ENCODE measurements at places on chromosomes 11 and 22.

GRCh38 chr11:73875840-73876239 lies 806 bp downstream of the COA4 start:
- DNase-seq, result no peak

GRCh38 chr22:20180640-20181039 lies 29.8 kb upstream of the CCDC188 start:
- DNase-seq, result no peak

DNA sequence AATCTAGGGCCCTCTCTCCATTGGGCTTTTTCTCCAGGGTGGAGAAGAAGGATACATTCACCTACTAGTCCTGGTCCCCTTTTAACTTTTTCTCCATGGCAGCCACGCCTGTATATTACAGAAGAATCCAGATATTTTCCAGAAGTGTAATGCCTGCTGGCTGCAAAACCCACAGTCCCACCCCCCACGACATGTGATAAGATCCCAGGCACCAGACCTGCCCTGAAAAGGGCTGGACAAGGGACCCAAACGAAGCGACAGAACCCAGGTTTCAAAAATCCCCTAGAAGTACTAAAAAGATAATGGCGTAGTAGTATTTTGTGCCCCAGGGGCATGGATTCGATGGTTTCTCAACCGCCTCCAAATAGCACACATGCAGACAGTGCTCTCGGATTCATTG lies 2.8 kb downstream of the WT1 start:
- no peak for DNase-seq

GRCh38 chr11:32586576-32587190 lies 3.1 kb downstream of the EIF3M start:
- peak; percentile 56 for DNase-seq

DNA sequence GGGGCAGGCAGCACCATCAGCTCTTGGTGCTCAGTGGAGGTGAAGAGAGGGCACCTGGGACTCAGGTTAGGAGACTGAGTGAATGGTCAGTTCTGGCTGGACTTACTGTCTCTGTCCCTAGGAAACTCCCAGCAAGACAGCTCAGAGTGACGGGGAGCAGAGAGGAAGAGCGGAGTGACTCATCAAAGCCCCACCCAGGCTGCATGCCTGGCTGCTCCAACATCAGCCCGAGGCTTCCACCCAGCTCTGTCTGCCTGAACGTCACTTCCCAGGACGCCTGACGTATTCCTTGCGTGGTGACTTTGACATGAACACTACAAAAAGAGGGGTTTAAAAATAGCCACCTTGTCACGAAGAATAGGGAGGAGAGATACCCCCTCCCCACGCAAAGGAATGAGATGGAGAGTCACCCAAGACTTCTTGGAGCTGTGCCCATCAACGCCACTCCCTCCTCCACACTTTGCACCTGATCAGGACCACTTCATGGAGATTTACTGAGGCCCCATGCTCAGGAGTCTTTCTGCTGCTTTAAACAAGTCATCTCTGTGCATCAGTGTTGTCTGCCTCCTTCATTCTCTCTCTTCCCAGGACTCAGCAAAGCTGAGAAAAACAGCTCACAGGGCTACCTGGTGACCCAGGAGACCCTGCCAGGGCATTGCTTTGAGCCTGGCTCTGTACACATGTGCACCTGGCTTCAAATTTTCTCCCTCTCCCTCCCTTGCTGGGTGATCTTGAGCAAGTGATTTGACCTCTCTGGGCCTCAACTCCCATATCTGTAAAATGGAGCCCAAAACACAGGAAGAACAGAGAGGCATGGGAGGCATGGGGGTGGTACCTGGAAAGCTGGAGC lies 83.1 kb downstream of the MN1 start:
- DNase-seq, result peak; percentile 82

- DNase-seq, result no peak
Measured at GRCh38 chr11:27357250-27357649, 5.8 kb downstream of the CCDC34 start.

DNA sequence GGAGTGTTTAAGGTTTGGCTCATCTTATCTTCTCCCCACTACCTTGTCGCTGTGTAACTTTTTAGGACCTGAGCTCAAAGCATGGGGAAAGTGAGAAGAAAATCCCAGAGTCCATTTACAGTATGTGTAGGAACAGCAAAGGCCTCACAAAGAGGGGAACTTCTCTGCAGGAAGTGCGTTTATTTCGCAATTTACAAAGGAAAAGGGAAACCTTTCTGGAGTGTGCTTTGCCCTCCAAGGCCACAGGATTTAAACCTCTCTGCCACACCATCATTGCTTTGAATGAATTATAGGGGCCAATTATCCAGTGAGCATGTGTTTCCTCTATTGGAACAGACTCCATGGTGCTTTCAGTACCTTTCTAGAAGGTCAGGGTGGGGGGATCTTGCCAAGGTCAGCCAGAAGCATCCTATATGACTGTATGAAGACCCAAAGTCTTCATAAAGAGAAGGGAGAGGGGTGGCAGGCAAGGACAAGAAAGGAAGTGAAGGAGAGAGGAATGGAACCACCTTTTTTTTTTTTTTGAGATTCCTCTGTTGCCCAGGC lies 68.1 kb upstream of the LMO2 start:
- no peak for DNase-seq

- no peak for DNase-seq
Measured at GRCh38 chr11:68581439-68581838, 102.9 kb upstream of the GAL start.

GRCh38 chr11:118670063-118670462 lies 9.4 kb downstream of the TREH start:
- DNase-seq, result no peak

DNA sequence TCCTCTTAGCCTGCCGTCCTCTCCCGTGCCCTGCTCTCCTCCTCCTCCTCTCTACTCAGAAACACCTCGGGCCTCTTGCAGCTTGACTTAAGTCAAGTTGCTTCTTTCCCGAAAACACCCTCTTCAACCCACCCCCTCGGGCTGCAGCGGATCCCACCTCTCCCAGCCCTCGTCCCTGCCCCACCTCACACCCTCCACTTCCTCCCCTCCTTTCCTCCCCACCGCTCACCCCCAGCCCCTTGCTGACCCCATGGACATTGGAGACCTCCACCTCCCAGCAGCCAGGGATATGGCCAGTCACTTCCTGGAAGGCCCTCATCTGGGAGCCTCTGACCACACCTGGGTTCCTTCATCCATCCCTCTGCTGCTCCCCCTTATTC lies 8.5 kb upstream of the CYTH4 start:
- no peak for DNase-seq

DNA sequence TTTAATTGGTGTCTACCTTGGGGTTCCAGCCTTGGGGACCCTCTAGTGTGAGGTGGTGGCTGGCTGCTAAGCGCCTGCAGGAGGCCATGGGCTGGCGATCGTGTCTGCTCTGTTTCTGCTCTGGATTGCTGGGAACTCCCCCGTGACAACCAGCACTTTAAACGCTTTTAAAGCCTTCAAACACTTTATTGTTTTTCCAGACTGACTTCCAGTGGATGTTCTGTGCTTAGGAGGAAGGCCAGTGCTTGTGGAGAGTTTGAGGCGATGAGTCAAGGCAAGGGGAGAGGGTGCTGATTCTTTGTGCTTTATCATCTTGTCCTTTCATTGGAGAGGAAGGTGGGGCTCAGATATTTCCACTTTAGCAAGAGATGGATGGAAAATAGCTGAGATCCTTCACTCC lies 81.6 kb downstream of the FLI1 start:
- no peak for DNase-seq

DNA sequence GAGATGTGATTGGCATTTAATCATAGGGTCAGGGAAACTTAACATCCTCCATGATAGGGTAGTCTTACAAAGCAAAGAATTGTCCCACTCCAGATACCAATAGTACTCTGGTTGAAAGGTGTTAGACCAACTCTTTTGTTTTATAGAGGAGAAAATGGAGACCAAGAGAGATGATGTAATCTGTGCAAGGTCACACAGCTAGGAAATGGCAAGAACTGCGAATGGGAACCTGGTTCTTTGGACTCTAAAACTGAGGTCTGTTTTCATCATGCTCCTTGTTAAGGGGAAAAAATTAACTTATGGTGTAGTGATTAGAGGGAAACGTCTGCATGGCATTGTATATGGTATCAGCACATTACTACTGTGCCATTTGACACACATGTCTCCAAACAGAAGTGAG lies 171.1 kb downstream of the COMMD9 start:
- no peak for DNase-seq

DNA sequence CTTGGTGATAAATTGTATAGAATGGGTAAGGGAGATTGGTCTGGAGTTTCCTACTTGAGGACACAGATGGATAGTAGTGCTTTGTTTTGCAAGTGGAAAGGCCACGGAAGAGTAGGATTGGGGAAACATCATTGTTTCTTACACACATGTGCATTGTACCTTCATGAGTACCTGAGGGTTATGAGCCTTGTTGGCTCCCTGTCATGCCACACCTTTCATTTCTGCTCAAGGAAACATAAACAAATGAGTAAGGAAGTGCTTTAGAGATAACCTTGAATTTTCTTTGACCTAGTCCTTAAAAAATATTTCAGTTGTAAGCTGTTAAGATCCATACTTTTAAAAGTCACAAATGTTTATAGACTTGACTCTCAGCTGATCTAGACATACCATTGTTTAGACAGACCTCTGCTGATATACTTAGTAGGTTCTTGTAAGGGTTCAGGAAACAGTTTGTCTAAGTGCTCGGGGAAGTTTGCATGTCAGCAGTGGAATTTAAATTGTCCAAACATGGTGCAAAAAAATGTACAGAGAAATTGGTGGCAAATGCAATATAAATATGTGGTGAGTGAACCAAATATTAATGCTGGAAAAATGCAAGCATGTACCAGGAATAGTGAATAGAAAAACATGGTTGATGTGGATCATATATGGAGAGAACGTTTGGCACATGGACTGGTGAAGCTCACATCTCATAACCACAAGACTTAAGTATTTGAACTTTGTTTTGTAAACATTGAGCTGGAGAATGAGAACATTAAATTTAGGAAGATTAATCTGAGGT lies 40.9 kb downstream of the GAS2 start:
- no peak for DNase-seq

DNA sequence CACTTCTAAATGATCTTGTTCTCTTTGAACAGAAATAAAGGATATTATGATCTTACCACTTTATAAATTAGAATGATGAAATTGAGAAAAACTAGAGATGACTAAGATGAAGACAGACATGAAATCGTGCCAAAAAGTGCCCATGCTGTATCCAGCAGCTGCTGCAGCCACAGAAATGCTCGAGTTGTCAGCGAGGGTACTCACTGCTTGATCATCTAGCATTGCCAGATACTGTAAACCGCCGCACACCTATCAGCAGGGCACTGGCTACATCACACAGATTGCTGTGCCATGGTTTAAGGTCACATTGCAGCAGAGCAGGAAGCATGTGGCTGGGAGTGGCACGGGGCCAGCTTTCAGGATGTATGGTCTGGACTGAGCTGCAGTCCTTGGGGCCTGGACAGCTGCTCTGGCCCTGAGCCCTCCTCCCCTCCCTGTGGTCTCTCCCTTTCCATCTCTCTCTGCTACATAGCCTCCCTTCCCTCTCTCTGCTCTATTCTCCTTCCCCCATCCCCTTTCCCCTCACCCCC lies 51.0 kb upstream of the SEPTIN5 start:
- no peak for DNase-seq

DNA sequence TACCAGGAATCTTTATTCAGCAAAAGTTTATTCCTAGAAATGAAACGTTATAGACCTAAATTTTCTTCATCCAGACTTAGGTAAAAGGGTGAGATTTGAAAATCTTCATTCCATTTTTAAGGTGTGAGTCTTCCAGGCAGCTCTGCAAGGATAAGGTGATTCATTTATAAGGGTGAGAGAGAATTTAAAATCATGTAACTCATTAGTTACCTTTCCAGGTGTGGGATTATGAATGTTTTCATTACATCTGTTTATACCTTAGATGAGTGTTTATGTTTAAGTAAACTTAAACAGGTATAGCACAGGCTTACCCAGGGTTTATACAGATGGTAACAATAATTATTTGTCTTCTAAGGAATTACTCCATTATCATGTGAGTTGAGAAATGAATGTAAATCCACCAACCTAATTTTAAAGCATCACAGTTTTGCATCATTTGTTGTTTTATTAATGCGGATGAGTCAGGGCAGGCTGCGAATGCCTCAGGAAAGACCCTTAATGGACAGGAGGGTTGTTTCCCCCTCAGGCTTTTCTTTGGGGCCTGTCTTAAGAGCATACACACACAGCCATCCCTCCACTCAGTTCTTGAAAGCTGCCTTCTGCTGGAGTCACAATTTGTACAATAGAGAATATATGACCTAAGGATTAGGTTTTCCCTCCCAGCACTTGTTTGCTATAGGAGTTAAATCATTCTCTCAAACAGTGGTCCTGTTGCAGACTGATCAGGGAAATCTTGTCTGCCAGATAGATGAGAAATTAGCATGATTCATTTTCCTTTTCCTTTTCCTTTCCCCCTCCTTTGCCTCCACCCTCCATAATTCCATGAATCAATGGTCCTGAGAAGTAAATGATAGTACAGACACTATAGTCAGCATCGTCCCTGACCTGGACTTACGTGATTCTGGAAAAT lies 3.0 kb downstream of the PRSS23 start:
- DNase-seq, result no peak

- no peak for DNase-seq
Measured at GRCh38 chr22:17229991-17230630, 10.9 kb upstream of the ADA2 start.

All from ACHN (cell line).